ENCODE measurements at places on chromosomes 4 and X.

GRCh38 chr4:173185847-173186510 is 17.4 kb downstream of the GALNT7 start:
- no peak for DNase-seq

- no peak for DNase-seq
These were observed 198.4 kb downstream of the GLUD2 start for GRCh38 chrX:121245763-121246162.

DNA sequence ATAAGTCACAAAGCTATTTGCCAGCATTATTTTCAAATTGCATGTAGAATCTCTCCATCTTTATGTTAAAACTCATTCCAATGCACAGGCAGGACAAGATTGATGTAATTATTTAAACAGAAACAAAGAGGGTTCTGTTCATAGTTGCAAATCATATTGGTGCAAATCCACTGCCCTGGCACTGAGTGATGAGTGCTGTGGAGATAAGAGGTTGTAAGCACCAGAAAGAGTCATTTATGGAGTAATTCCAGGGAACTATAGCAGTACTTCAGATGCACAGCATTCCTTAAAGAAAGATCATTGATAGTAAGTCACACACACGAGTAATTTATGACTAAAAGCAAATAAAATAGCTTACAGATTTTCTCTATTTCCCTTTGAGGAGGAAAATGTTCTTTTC is 337.7 kb upstream of the CTSO start:
- DNase-seq: no peak

GRCh38 chr4:37224854-37225253 is 19.7 kb upstream of the NWD2 start:
- DNase-seq: no peak

- DNase-seq: no peak
These were observed 886 bp upstream of the WWC2 start for GRCh38 chr4:183098019-183098722.

DNA sequence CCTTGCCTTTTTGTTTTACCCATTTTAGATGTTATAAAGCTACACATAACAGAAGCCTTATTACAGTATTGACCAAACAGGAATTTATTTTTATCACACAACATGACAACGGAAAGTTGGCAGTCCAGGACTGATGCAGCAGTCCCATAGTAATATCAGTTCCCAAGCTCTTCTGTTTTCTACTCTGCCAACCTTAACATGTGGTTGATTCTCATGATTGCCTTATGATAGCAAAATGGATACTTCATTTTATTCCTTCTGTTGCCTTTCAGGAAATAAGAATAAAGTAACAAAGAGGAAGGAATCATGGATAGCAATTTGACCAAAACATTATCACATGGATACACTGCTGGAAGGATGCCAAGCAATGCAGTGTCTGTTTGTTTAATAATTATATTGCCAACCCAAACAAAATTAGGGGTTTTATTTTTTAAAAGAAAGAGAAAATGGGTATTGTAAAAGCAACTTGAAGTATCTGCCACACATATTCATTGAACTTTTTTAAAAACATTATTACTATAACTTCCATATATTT is 275.7 kb downstream of the STPG2 start:
- no peak for DNase-seq

GRCh38 chr4:1082215-1083182 is 30.9 kb downstream of the RNF212 start:
- DNase-seq: no peak

- no peak for DNase-seq
These were observed 42.6 kb downstream of the TMA16 start for GRCh38 chr4:163537114-163537513.

- DNase-seq: no peak
These were observed 16.4 kb downstream of the MCUB start for GRCh38 chr4:109576462-109576861.

GRCh38 chr4:144701683-144702233 is 55.8 kb downstream of the HHIP start:
- DNase-seq: no peak

GRCh38 chrX:41085512-41085877 is 250 bp downstream of the USP9X start:
- peak; percentile 44 for DNase-seq

- DNase-seq: no peak
These were observed 21.5 kb downstream of the ABLIM2 start for GRCh38 chr4:8136972-8137710.

DNA sequence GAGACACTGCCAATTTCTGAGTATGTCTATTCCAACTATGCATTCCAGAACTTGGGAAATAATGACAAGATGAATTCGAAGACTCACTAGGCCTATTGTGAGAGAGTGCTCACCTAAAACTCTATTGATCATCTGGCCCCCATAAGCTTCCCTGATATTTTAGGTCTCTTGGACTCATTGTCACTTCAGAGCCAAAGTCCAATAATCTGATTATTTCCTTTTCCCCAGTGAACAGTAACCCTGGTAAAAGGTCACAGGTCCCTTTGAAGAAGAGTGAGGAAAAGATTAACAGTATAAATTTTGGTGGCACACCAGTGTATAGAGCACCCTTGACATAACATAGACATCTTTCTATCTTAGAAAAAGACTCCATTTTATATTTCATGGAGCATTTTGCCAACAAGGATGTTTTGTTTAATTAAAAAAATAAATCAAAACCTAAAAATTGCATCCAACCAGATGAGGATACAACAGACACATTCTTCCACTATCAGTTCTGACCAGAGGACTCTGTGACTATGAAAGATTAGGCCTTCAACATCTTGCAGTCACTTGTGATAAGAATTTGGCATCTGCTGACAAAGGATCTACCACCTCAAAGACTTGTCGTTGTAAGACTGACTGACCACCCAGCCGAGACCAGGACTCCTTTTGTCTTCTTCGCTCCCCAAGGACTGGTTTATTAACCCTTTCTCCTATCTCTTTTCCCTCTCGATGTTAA is 191.9 kb downstream of the MAB21L2 start:
- DNase-seq: no peak

All from occipital lobe (tissue), 3 donors.